RKO (cell line): ENCODE measurements at places on chromosomes 2 and 18.

DNA sequence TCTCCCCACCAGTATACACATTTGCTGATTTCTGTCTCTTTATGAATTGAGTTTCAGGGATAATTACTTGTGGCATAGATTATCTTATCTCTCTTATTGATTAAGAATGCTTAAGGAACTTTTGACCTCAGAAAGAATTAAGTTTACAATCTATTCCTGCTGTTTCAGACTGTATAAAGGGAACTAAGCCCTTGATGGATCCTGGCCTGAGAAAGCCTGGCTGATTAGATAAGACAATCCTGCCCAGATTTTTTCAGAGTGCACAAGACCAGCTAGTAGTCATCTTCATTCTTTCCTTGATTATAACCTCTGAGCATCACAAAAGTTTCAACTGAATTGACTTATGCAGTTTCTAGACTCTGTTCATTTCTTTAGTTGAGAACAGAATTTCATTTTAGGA, 22.7 kb upstream of the TFPI start:
- no peak for DNase-seq

GRCh38 chr2:121237336-121237979, 47.5 kb downstream of the TFCP2L1 start:
- no peak for DNase-seq

GRCh38 chr18:40413160-40413559, 1541.9 kb upstream of the PIK3C3 start:
- peak; percentile 51 for DNase-seq

- DNase-seq = no peak
Observed at GRCh38 chr2:1868683-1869141, 124.4 kb upstream of the PXDN start.

DNA sequence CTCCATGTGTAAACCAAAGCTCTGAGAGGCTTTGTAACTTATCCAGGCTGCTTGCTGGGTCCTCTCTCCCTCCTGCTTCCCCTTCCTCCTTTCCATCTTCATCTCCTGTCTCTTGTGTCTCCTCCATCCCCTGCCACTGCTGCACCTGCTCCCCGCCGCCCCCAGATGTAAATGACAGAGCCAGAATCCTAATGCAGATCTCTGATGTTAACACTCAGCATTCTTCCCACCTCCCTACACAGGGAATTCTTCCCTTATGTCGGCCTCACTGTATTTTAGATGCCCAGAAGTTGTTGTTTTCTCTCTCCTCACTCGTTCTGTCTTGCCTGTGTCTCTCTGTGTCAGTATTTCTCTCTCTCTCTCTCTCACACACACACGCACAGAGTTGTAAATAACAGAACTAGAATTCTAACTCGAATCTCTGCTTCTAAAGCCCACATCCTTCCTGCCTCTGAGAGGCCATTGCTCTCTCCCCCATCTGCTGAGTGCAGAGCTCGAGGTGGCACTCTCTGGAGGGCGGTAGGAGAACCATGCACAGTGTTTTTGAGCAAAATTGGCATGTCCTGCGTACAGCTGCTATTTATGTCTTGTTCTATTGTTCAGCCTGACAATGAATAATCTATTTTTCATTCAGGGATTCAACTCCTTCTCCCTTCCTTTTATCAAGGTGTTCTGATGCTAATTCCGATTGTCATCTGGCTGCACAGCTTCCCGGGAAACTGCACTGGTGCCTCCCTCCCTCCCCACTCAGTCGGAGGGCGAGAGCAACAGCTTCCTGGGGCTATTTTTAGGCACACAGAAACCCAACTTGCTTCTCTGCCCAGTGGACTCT, 219.9 kb downstream of the SH3RF3 start:
- DNase-seq = no peak

GRCh38 chr2:96509114-96509846, 4.1 kb upstream of the NEURL3 start:
- DNase-seq = peak; percentile 85

DNA sequence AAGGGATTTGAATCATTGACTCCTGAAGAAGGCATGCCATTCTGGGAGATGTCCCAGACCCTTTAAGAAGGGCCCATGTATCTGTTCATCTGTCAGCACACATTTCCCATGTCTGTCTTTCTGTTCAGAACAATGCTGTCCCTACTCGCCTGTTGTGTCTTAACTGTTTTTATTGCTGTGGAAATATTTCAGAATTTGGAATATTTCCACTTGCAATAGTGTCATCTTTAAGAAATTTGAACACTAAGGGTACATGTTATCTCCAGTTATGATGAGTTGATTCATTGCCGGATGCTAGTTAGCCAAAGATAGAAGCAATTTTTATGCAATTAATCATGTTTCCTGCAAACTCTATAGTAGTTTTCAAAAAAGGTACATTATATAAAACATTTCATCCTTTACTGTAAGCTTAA, 36.9 kb upstream of the NT5C1B start:
- DNase-seq = no peak

DNA sequence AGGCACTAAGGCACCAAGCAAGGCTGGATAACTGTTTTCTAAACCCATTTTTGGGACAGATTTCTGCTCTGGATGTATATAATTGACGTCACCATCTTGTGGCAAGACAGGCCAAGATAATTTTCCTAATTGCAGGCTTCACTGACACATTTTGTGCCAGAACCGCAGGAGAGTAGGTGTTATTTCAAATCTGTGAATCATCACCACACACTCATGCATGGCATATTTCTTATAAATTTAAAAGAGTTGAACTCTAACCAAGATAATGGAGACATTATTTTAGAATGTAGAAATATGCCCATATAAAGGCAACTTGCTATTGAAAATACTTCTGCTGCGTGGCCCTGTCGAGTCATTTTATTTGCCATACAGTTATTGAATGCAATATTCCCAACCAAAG, 68.3 kb upstream of the ACYP2 start:
- no peak for DNase-seq

GRCh38 chr2:239378918-239379640, 21.7 kb downstream of the HDAC4 start:
- no peak for DNase-seq

- no peak for DNase-seq
Observed at GRCh38 chr2:195985741-195986140, 82.9 kb downstream of the DNAH7 start.

DNA sequence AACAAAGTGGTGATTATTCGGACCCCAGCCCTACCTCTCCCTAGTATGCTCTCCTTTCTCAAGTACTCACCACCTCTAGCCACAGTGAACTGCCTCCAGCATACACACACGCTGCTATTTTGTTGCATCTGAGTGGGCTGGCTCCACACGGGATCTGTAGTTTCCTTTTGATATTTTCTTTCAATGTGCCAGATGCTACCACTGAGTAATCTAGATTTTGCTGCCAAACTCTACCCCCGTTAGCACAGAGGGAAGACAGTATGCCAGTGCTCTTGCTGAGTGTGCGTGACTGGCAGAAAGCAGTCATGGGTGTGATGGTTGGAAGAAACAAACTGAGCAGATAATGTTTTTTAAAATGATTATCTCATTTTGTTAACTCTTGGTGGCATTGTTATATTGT, 11.6 kb downstream of the CFLAR start:
- no peak for DNase-seq

DNA sequence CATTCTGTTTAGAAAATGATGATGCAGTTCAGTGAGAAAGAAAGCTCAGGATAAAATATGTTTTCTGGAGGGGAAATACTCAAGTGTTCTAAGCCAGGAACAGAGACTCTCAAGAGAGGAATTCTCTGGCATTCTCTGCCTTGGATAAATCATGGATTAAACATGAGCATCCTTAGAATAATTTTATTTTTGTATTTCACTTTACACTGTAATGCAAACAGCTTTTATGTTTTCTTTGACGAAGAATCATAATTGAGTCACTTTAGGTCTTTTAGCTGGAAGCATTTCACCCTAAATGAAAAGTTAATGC, 11.1 kb downstream of the GDF7 start:
- no peak for DNase-seq

GRCh38 chr18:10860382-10860781, 289.0 kb downstream of the PIEZO2 start:
- no peak for DNase-seq

- DNase-seq = no peak
Observed at GRCh38 chr2:189165656-189166380, 13.7 kb downstream of the COL5A2 start.

- DNase-seq = no peak
Observed at GRCh38 chr2:142175813-142176338, 45.1 kb upstream of the LRP1B start.

DNA sequence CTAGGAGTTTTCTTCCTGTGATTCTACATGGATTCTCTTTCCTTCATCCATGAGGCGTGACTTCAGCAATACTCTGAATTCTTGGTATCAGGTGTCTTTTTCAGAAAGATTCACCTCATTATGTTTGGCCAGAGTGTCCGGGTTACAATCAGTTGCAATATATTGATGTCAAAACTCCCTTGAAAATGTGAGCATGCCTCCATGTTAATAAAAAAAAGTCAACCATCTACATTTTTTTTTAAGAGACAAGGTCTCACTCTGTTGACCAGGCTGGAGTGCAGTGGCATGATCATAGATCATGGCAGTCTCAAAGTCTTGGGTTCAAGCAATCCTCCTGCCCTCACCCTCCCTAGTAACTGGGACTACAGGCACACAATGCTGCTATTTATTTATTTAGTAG, 80.9 kb upstream of the NEUROD1 start:
- no peak for DNase-seq

DNA sequence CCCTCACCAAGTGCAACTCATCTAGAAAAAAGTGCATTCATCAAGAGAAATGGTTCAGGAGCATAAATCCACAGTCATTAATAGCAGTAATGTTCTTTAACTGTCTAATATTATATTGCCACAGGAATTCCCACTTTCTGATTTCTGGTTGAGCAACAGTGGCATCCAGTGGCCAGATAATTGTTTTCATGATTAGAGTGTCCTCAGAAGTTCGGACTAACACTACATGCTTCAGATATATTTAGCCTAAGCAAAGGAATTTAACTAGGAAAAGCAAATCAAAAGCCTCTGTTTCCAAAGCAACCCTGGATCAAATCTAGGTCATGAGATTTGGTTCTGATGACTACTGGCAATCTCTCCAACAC, 9.8 kb upstream of the ERBB4 start:
- peak; percentile 39 for DNase-seq

- DNase-seq = no peak
Observed at GRCh38 chr18:56470406-56471351, 167.7 kb downstream of the TXNL1 start.

GRCh38 chr2:230589497-230590015, 123.1 kb upstream of the CAB39 start:
- DNase-seq = no peak

DNA sequence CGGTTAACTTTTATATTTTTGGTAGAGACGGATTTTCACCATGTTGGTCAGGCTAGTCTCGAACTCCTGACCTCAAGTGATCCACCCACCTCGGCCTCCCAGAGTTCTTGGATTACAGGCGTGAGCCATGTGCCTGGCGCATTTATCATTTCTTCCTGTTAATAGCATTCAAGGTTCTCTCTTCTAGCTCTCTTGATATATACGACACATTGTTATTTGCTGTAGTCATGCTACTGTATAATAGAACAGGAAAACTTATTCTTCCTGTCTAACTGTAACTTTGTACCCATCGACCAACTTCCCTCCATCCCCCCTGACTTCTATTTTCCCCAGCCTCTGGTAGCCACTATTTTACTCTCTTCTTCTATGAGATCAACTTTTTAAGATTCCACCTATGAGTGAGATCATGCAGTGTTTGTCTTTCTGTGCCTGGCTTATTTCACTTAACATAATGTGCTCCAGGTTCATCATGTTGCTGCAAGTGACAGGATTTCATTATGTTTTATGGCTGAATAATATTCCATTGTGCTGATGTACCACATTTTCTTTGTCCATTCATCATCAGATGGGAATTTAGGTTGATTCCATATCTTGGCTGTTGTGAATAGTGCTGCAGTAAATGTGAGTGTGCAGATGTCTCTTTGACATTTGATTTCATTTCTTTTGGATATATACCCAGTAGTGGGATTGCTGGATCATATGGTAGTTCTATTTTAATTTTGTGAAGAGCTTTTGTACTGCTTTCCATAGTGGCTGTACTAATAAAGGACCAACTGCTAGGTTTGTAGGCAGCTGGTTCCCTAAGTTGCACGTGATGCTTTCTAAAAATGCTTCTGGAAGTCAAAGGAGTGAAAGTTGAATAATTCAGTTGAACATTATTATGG, 205.2 kb downstream of the PRKCE start:
- no peak for DNase-seq

DNA sequence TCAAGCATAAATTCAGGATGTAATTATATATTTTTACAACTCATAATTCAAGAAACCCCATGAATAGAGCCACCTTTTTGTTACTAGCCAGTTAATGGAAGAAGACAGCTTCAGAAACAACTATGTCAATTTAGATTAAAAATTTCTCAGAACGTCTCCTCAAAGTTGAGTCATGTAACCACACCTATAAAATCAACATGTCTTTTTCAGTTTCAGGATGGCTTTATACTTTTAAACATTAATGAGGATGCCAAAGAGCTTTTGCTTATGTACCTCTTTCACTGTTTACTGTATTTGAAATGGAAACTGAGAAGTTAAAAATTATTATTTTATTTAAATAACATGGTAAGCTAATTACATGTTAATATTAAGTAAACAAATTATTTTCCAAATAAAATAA, 280.1 kb downstream of the PTH2R start:
- no peak for DNase-seq

DNA sequence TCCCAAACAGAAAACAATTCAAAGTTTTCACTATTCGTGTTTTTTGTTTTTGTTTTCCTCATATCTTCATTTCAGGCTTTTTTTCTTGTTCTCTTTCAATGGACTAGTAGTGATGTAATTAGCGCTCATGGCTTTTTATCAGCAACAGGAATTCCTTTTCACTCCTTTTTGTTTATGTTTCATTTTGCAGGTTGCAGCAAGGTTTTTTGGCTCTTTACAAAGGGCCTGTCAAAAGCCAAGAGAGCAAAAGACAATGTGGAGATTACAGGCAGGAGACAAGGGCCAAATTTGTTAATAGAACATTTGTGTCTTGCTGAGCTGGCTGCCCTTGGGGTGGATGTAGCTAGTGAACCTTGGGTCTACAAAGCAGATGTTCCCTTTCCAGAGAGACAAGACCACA, 467.4 kb upstream of the CDH20 start:
- DNase-seq = no peak

- DNase-seq = peak; percentile 68
Observed at GRCh38 chr2:56741601-56742102, 557.9 kb downstream of the CCDC85A start.

DNA sequence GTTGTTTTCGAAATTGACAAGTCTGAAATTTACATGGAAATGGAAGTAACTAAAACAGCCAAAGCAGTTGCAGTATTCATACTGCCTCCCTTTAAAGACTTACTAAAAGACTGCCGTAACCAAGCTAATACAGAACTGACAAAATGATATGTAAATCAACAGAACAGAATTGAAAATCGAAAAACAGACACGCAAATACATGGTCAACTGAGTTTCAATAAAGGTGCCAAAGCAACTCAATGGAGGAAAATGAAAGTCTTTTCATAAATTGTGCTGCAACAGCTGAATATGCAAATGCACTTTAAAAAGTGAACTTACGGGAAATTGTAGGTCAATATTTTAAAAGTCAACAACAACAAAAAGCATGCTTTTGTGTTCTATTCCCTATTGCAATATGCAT, 34.2 kb downstream of the TMEM131 start:
- DNase-seq = no peak

GRCh38 chr18:55893948-55894347, 306.0 kb upstream of the TCF4 start:
- DNase-seq = no peak

GRCh38 chr2:195695002-195695631, 38.1 kb downstream of the SLC39A10 start:
- DNase-seq = no peak
